Cardiac atrium fibroblast (primary cell): ENCODE measurements at places on chromosomes 11 and 22. TPM values are rescaled to one million over a fixed set of nuclear protein-coding genes. Genes with fewer than 3 reads are reported as not detected.

Gene KLHL35
- 2.8 and 15.3 TPM in 2 replicates for total RNA-seq

Gene DDI1
- total RNA-seq: not detected in 2 replicates

Gene ZNF214
- 1.8 and 5.8 TPM in 2 replicates for total RNA-seq

Gene ENTHD1
- not detected in 2 replicates for total RNA-seq
